T47D (cell line): ENCODE measurements at places on chromosomes 3 and 15.

DNA sequence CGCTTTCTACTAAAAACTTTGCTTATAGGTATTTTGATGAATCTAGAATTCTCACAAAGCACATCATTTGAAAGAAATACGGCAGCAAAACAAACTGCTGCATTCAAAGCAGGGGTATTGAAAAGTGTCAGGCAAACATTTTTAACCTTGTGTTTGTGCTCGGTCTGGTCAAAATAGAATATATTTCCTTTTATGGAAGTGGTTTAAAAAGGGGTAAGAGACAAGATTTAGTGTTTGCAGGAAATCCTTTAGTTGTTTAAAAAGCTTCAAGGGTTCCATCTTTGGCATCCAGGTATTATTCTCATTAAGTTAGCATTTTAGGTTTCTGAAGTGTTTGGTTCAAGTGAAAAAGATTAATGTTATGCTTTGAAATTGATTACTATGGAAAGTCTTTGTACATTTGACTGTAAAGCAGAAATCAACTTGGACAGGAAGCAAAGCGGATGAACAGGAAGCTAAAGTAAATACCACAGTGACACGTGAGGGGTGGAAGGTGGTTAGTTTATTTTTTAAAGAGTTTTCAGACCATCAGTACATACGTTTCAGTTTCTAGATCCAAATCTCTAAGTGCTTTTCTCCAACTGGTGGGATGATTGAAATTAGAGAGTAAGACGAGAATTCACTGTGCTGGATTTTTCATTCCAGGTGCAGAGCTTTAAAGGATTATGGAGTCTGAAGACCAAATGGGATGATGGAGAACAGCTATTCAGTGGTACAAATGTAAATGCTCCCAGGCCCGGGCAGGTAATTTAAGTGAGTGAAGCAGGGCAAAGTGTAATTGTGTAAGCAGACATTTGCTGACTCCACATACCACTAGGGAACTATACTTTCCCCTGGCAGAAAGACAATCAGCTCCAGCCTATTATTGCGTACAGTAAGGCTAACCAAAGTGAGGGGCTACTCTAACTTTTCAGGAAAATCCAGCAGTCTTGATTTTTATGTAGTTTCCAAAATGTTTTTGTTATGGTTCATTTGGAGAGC lies 341.8 kb upstream of the TBL1XR1 start:
- DNase-seq: peak; percentile 69

DNA sequence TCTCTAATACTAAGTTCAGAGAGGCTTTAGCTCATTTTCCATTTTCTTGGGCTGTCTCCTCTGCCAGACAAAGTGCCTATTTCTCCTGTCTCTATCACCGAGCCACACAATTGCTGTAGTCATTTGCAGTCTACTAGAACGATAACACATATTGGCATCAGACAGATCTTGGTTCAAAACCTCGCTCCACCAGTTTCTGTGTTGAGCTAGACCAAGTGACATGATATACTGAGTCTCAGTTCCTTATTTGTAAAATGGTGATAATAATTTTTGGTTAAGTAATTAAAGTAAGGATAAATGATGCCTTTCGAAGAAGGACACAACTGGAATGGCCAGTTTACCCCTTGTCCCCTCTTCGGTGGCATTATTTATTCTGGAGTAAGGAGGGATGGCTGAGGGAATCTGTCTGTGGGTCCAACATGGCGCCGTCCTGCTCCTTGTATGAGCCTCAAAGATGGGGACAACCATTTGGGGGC lies 398 bp upstream of the RAB7A start:
- DNase-seq: no peak

DNA sequence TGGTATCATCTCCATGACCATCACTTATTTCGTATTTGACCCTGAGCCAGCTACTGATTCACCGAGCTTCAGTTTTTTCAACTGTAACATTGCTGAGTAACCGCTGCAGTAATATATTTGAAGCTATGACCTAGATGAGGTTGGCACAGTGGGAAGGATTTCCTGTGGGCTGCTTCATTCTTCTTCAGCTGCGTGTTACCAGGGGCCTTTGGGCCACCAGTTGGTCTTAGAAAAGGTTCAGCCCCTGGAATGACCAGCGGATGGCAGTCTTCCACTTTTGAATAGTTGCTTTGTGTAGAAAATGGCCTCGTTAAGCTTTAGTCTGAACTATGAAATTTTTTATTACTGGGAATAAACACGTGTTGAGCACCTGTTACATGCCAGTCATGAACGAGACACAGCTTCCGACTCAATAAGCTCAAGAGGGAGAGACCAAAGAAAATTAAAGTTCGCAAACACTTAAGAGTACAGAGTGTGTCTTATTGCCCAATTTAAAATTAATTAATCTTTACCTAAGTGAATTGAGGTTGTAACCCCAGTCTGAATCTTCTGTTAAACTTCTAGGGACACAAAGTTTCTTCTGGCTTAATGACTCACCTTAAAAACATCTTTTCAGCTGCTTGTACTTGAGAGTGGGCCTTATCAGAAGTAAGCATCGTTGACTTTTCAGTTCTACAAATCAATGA lies 57.6 kb upstream of the NR2E3 start:
- DNase-seq: peak; percentile 36

DNA sequence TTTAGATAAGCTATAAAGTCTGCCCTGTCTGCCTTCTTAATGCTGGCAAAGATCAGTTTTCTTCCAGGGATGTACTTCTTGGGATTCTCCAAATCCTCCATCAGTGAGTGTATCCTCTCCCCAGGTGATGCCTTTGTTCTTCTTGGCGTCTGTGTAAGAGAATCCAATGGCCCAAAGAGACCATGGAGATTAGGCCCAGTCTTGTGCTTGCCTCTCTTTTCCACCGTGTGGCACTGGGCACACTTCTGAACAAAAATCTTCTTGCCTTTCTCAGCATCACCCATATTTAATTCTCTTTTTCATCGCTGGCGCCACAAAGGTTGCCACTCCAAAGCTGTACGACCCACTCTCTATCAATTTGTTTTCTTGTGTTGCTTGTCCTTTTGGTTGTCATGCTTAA lies 32.2 kb upstream of the TAMM41 start:
- DNase-seq: no peak

- DNase-seq: no peak
These were observed 41.7 kb downstream of the RAB27A start for GRCh38 chr15:55247766-55248427.

DNA sequence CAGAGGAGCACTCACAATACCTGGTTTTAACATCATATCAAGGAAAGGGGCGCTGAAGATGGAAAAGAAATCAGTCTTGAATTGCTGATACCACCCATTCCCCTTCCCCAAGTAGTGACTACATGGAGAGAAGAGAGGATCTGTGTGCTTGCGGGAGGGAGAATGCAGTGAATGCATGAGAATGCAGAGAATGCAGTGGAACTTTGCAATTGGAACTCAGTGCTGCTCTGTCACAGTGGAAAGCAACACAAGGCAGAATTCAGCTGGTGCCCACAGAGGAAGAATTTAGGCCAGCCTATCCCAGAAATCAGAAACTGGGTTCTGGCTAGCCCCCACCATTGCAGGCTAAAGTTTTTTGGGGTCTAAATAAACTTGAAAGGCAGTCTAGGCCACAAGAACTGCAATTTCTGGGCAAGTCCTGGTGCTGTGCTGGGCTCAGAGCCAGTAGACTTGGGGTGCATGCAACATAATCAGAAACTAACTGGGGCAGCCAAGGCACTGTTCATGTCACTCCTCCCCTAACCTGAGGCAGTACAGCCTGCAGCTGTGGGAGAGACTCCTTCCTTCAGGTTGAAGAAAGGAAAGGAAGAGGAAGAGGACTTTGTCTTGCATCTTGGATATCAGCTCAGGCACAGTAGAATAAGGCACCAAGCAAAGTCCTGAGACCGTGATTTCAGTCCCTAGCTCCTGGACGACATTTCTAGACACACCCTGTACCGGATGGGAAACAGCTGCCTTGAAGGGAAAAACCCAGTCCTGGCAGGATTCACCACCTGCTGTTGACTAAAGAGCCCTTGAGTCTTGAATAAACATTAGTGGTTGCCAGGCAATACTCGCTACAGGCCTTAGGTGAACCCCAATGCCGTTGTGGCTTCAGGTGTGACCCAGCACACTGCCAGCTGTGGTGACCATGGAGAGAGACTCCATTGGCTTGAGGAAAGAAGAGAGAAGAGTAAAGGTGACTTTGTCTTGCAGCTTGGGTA lies 329.3 kb downstream of the TBL1XR1 start:
- peak; percentile 100 for DNase-seq

DNA sequence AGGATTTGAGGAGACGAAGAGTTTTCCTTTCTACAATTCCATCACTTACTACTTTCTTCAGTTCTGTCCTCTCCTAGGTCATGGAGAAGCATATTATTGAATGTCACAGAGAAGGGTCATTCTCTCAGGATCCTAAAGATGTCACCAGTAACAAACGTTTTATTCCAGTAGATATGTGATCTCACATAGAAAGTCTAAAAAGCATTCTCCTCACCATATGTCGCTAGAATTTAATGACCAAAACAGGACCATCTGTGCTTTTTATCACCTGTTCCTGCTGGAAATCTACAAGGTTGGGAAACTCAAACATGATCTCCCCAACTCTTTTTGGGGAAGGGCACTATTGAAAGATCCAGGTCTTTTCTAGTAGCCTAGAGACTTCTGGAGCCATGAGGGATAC lies 24.0 kb upstream of the FRMD5 start:
- DNase-seq: no peak

DNA sequence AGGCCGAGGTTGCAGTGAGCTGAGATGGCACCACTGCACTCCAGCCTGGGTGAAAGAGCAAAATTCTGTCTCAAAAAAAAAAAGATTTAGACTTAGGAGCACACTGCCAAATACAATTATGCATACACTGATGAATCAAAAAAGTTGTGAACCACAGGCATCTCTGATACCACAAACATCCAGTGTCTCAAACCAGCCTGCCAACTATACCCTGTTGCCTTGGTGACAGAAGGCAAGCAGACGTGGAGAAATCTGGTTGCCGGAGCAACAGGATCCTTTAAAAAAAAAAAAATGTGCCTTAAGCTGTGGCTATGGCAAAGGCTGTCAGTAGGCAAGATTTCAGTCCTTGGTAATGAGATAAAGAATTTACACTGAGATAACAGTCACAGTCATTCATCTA lies 202.3 kb downstream of the NEK10 start:
- no peak for DNase-seq

DNA sequence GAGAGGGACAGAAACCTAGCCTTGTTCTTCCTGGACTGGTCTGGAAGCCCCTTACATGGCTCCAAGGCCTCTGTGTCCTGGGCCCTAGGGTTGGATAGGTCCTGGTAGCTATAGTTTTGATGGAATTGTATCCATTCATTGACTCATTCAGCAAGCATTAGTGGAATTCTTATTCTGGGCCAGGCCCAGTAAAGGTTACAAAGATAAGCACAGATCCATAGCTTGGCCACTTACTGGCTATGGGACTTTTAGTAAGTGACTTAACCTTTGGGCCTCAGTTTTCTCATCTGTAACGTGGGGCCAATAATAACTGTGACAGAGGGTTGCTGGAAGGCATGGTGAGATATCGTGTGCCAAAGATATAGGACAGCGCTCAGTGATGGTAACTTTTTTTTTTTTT lies 13.6 kb upstream of the DAG1 start:
- no peak for DNase-seq

- no peak for DNase-seq
These were observed 34.7 kb downstream of the FOXP1 start for GRCh38 chr3:71548705-71549384.

GRCh38 chr3:24227635-24228034 lies 267.0 kb downstream of the THRB start:
- DNase-seq: no peak

DNA sequence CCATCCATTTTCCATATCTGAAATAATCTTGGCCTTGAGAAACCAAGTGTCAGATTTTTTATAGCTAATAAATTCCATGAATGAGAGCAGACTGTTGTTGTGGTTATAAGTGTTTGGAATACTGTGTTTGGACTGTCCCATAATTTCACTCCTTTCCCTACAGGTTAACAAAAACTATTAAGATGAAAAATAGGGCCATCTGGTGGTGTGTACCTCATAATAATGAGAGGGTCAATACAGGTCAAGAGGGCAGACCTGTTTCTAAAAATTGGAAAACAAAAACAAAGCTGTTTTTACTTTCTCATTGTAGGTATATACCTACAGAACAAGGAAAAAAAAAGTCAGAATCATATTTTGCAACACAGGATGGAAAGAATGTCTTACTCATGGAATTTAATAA lies 553.8 kb upstream of the SGO1 start:
- no peak for DNase-seq

DNA sequence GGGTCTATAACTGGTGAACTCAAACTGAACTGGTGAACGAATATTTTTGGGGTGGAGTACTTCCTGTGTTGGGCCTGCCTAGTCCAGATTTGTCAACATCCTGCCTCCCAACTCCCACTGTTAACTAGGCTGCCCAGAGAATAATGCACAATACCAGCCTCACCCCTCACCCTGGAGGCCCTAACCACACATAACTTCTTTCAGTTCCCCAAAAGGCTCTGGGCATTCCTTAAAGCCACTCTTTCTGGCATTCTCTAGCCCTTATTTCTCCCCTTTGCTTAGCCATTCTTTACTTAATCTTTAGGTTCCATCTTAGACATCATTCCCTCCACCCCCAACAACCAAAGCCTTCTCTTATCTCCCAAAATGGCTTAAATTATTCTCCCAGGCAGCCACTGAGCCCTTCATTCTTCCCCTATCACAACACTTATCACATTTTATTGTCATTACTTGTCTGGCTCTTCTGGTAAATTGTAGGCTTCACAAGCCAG lies 9.1 kb upstream of the SEC11A start:
- DNase-seq: no peak

- no peak for DNase-seq
These were observed 13.4 kb downstream of the SYNM start for GRCh38 chr15:99118258-99118632.

GRCh38 chr3:67093305-67093704 lies 95.2 kb downstream of the KBTBD8 start:
- no peak for DNase-seq

DNA sequence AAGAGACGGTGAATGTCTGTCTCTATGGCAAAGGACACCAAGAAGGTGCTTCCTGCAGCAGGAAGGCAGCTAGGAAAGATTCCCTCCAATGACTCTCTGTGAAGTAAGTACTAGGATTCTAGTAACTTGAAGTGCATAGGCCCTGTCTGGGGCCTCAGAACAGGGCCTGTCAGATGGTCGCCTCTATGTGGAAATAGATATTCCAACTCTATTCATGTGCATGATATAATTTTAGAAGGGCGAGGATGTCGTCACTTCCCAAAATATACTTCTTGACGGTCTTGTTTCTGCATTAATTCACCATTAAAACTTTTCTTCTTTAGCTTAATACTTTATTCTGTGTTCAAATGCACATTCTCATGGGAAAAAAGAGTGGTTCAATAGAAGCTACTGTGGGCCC lies 167.0 kb downstream of the TLE3 start:
- DNase-seq: no peak

- DNase-seq: no peak
These were observed 139.3 kb downstream of the CHSY1 start for GRCh38 chr15:101112336-101113113.
